Activated naive CD8-positive, alpha-beta T cell treated with anti-CD3 and anti-CD28 coated beads, Interleukin-2, amount 50 U/mL, for 24 hours (primary cell): ENCODE measurements at places on chromosomes 13 and 19.

DNA sequence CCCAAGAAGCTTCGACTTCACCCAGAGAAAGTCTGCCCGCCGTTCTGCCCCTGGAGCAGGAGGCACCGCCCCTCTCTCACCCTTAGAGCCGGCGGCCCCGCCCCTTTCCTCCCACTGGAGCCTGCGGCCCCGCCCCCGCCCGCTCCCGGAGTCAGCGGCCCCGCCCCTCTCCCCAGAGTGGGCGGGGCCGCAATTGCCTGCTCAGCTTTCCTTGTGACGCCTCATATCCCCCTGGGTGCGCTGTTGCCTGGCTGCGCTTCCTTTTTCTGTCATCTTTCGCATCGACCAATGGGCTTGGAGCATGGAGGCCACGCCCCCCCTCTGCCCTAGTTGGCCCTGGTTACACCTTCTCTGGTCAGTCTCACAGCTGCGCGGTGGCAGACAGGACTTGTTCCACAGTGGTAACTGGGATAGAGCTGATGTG, 38.2 kb upstream of the ZNF492 start:
- DNase-seq = no peak

GRCh38 chr13:61180234-61180633, 235.4 kb downstream of the PCDH20 start:
- no peak for DNase-seq

DNA sequence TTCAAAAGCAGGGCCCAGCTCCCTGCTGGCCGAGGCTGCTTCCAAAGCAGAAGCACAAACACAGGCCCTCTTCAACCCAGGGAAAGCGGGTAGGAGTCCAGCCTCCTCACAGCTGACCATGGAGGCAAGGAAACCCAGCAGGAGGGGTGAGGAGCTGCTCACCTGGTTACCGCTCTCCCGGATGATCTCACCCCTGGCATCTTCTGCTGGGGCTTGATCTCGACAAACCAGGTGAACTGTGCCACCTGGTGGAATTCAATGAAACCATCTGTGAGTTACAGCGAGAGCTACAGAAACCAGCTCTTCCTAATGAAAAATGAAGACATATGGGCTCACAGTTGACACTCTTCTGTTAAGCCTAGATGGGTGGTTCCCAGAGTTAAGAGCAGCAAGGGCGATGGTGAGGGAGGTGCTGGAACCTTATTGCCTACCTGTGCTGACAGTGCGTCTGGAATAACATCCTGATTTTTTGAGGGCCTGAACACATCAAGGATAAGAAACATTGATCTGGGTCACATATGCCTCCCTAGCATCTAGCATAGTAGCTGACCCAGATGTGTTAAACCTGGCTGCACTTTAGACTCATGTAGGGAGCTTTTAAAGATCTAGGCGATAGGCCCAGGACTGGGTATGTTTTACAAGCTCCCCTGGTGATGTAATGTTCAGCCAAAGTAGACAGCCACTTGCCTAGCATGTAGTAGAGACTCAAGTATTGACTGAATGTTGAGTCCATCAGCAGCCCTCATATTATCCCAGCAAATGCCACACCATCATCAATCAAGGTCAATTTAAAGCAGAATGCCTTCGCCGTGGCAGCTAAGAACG, 6.1 kb downstream of the DHRS12 start:
- DNase-seq = peak; percentile 44

DNA sequence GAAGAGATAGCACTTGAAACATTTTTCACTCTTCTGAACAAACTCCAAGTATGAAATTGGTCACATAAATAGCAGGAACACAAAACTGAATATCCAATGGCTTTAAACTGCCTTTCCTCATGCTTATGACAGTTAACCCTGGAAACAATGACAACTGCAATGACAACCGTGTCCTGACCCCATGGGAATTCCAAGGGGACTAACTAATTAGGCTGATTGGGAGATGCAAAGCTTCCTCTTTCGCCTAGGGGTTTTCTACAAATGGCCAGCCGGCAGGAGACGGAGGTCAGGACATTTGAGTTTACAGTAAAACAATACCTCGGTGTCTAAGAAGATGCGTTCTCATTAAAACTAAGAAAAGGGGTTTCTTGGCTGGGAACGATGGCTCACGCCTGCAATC, 53.0 kb upstream of the URAD start:
- no peak for DNase-seq

- no peak for DNase-seq
These were observed 46.5 kb upstream of the KPNA3 start for GRCh38 chr13:49838989-49839388.

DNA sequence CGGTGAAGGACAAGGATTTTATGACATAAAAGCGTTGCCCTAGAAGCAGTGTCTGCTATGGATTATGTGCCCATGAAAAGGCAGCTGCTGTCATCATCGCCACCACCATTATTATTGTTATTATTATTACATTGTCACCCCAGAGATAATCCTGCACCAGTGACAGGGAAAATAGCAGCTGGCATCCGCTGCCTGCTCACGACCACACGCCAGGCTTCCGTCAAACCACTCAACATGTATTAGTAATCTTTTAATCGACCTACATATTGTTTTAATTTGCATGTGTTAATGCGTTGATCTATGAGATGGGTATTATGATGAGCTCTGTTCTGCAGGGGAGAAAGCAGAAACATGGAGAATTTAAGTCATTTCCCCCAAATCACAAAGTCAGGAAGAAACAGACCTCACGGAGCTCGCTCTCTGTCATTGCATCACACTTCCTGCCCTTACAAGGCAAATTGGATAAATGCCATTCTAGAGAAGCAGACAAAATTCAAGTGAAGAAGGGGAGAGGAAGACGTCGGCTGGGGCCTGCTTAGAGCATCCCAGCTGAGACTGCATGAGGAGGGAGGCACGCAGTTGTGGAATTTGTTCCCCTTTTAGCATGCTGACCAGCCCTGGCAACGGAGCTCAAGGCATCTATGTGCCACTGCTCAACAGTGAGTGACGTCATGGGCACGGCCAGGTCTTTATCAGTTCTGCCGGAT, at the start of gene FFAR3:
Gene FFAR3, plus strand, starts transcription at position 594 of the 707 bp plus-strand sequence. CDS start 431 bp downstream, outside the sequence.
- DNase-seq = no peak

DNA sequence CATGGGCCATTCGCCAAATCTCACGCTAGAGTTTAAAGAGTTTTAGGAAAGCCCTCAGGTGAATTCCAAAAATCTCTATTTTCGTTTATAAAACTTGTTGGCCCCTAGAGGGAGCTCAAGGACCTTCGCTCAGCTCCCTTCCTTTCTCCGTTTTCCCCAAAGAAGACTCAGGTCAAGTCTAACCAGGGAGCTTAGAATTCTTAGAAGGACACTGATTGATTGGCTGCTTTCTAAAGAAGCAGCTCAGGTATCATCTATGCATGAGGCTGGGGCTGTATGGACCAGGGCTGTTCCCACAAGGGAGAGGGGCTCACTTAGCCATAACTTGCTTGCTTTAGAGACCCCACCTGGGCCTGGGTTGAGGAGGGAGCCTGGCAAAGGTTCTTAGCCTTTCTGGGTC, 20.5 kb downstream of the DZIP1 start:
- DNase-seq = peak; percentile 11

DNA sequence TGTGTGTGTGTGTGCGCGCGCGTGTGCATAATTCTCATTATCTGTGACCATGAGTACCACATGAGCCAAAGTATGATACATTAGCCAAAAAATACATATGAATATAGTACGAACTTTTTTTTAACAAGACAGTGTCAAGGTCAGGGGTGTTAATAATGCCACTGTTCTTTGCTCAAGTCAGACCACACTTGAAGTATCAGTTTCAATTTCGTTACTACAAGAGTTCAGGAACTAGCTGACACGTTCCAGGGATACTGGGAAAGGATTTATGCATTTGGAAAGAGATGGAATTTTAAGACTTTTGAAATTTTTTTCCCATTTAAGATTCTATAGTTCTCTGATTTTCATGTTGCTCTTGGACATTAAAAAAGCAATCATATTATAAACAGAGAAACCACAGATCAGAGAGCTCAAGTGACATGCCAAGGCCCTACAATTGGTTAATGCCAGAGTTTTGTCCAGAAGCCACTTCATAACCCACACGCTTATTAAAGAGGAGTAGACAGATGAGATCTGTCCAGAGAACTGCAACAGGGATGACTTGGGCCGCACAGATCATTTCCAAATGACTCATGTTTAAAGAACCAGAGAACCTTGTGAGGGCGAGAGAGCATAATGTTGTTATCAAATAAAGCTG, 718.8 kb upstream of the SGCG start:
- DNase-seq = no peak

DNA sequence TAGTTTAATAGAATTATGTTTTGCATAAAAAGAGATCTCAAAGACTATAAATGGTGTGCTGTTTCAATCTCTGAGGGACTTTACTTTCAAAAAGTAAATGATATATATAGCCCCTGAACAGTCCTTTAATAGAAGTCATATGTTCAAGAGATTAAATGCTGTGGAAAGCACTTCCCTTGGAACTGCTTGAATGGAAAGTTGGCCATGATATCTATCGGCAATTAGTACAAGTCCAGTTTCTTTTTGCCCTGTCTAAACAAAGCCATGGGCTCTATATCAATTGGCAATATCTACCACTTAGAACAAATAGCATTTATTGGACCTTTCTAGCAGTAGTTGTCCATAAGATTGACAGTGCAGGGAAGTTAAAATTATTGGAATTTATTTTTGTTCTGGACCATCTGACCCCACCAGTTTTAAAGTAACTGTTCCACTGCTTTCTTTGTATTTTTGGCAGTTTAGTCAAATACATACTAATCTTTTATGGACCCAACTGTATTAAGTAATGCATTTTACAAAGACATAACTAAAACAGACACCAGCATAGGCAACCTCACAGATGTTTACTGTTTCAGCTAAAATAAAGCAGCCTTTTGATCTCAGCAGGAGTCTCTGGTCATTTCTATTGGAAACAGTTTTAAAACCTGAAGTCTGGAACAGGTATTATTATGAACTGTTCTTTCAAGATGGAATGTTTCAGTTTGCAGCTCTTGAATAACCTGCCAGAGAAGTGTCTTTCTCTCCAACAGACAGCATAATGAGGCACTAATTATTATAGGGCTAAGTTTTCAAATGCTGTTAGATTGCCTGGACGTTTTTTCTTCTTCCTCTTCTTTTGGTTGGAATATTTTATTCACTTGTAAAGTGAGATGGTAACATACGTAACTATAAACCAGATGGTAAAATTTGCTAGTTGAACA, 282.6 kb downstream of the DCLK1 start:
- no peak for DNase-seq

- no peak for DNase-seq
These were observed 79.2 kb downstream of the TBC1D4 start for GRCh38 chr13:75402787-75403186.

DNA sequence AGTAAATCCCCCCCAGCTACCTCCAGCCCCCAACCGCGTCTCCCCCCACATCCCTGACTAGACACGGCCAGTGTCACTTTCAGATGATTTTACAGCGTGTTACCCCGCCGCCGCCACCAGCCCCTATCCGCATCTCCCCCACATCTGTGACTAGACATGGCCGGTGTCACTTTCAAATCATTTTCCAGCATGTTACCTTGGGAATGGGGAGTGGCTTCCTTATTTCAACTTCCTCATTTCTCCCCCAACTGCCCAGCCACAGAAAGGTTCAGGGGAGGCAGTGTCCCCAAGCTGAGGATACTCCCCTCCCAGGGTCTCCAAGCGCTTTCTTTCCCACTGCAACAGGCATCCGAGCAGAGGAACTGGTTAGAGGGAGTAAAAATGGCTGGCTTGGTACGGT, 18.4 kb downstream of the ADGRL1 start:
- no peak for DNase-seq

GRCh38 chr19:1156305-1156801, 17.7 kb downstream of the SBNO2 start:
- no peak for DNase-seq
